ENCODE measurements at places on chromosomes 4 and X. TPM values are rescaled to one million over a fixed set of nuclear protein-coding genes. Genes with fewer than 3 reads are reported as not detected.
A peak's percentile ranks its signal among the peaks of the same experiment; 100 is the strongest.

DNA sequence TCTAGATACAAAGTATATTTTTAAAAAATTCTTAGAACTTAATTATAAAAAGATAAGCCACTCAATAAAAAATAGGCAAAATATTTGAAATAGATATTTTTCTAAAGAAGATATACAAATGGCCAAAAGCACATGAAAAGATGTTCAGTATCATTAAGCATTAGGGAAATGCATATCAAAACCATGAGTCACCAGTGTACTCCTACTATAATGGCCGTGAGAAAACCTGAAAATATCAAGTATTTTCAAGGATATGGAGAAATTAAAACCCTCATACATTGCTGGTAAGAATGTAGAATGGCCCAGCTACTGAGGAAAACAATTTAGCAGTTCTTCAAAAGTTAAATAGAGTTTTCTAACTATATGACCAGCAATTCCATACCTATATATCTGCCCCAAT, 337.9 kb downstream of the CAMK2D start:
- no peak for DNase-seq

- DNase-seq, result no peak
Measured at GRCh38 chr4:2193326-2193725, 48.6 kb downstream of the HAUS3 start.

DNA sequence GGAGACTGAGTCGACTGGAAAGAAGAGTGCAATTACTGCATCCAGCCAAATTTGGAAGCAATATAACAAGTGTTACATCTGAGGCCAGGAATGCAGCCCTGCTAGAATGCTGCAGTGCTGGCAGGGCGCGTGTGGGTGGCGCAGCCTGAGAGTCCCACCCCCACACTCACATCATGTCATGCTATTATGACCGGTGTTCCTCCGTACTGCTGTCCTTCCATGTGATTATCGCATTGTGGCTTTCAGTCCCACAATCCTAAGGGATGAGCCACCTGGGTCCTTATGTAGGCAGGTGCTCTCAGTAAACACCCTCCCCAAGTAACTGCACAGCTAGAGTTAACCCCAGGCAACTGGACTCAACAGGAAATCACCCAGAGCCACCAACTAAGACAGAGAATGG, 122.6 kb upstream of the CPEB2 start:
- peak; percentile 70 for DNase-seq

DNA sequence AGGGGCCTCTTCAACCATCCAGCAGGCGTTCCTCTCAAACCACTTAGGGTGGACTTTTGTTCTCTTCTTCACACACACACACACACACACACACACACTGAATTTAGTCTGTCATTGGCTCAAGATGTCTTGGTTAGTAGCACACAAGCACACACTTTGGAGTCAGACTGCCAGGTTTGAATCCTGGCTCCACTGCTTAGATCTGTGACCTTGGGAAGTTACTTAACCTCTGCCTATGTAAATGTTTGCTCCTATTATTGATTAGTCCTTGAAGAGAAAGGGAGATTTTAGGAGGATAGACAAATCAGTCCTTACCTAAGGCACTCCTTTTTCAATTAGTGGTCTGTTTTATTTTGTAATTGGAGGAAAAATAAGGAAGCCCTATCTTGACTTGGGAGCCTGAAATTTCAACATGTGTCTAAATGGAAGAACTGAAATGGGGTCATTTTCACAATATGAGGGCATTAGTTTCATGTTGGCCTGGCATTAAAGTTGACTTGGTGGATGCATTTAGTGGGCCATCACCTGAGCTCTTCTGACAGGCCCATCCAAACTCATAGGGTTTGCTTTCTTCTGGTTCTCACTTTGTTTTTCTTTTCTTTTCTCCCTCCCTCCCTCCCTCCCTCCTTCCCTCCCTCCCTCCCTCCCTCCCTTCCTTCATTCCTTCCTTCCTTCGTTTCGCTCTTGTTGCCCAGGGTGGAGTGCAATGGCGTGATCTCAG, 13.3 kb upstream of the TMEM131L start:
- no peak for DNase-seq

DNA sequence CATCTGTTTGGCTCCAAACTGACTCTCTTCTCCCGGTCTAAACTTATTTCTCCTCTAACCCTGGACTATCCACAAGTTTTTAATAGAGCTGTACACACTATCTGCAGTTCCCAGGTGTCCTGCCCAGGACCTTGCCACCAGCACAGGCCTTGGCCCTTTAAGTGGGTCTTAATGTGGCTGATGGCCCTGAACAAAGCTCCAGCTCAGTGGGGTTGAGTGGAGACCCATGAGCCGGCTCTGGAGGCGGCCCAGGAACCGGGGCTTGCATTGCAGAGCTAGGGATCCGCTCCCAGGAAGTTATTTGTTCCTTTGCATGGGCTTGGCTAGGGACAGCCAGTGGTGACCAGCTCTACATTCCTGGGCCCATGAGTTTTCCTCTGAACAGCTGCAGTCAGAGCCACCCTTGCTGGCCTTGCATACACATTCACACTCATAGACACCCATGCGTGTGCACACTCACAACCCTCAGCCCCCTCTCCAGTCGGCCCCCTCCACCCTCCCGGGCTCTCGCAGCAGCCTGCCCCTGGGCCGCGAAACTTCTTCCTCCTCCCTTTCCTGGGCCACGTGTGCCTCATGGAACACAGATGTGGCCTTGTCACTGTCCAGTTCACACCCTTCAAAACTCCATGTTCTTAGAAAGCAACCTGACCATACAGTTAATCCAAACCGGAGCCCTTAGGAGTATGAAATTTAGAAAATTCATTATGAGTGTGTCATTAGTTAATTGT, 58.2 kb downstream of the GPR143 start:
- no peak for DNase-seq

GRCh38 chr4:86414686-86415085, 54.8 kb upstream of the MAPK10 start:
- no peak for DNase-seq

DNA sequence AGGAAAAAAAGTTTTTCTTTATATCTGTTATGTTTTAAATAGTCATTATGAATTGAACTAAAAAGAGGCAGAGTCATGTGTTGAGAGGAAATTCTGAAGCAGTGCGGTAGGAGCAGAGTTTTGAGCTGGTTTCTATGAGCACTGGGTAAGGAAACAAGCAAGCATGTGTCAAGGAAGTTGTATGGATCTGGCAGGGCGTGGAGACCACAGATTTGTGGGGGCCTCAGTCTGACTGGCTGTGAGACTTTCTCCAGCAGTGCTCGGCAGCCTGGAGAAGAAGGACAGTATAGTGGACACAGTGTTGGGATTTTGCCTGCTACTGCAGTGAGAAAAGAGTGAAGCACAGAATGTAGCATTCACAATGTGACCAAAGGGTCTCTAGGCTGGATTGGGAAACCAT, 399.1 kb downstream of the INPP4B start:
- no peak for DNase-seq

GRCh38 chr4:36242629-36243354, 1.5 kb downstream of the ARAP2 start:
- no peak for DNase-seq

DNA sequence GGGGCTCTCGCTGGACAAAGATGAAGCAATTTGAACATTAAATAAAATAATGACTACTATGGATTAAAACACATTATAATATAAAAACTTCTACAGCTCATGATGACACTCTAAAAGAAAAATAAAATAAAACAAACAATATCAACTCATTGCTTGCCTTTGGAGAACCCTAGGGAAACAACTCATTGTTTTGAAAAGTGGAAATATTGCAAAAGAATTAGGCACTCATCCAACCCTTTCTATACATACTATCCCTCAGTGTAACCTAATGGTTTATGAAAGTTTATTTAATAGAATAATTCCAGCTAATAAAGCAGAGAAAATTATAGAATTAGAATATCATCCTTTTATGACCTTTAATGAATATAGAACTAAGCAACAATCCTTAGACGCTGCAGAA, 718 bp downstream of the RAB40A start:
- no peak for DNase-seq

GRCh38 chr4:81256059-81256970, 41.3 kb upstream of the PRKG2 start:
- no peak for DNase-seq

GRCh38 chr4:156975686-156976085, 4.1 kb upstream of the PDGFC start:
- no peak for DNase-seq

- no peak for DNase-seq
Measured at GRCh38 chr4:20273793-20274192, 22.1 kb downstream of the SLIT2 start.

GRCh38 chr4:145487631-145488030, 6.0 kb downstream of the SMAD1 start:
- no peak for DNase-seq

GRCh38 chrX:39817754-39818470, 279.8 kb downstream of the BCOR start:
- no peak for DNase-seq

GRCh38 chrX:15744181-15744867, 6.3 kb downstream of the CA5B start:
- no peak for DNase-seq

GRCh38 chr4:78776079-78776728, at the start of gene BMP2K:
Gene BMP2K (plus strand): TSS chr4:78776350. CDS start chr4:78776544, 194 bp downstream.
- DNase-seq, result peak; percentile 85

- no peak for DNase-seq
Measured at GRCh38 chr4:71167083-71167482, 171.7 kb upstream of the SLC4A4 start.

DNA sequence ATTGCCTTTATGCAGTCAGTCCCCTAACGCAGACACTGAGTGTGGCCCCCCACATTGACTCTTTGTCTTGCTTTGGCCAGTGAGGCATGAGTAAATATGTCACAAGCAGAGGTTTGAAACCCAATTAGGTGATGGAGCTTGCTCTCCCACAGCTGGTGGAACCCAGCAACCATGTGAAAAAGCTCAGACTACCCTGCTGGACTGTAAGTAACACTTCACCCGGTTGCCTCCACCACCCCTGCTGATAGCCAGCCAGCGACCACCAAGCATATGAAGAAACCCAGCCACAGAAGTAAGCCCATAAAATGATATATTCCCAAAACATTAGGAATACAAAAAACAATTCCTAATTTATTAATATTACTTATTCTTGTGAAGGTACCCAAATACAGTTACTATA, 21.6 kb upstream of the PDCL2 start:
- DNase-seq, result no peak

- DNase-seq, result peak; percentile 76
Measured at GRCh38 chrX:131763674-131764073, 219.8 kb downstream of the OR13H1 start.

DNA sequence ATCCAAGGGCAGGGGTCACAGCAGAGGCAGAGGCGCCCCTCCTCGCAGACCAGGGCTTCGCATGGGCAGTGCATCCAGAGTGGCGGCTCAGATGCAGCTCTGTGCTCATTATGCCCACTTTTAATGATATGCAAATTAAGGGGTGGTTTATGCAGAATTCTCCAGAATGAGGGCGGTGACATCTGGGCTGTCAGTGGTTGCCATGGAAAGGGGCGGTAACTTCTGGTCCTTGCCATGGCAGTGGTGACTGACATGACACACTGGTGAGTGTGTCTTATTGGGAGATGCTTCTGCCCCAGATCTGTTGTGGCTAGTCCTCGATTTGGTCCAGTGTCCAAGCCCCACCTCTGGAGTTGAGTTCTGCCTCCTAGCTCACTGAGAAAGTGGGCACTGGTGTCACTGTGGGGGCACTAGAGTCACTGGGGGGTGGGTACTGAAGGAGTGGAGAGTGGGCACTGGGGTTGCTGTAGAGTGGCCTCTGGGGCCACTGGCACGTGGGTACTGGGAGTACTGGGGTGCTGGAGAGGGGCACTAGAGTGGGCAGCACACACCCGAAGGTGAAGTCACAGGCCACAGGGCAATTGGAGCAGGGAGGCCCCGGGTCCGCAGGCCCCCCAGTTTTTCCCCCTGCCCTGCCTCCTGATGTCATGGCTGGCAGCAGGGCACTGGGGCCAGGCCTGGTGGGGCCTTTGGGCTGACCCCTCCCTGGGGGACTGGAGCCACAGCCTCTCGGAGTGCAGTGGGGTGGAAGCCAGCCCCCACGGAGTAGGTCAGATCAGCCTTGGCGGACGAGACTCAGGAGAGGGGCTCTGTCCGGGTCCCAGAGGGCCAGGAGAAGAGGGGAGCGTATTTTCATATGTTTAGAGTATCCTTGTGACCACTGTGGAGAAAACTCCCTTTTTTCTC, 98.6 kb upstream of the NKX1-1 start:
- DNase-seq, result no peak

- no peak for DNase-seq
Measured at GRCh38 chr4:10072420-10073017, 44.1 kb downstream of the WDR1 start.

GRCh38 chr4:113905301-113905700, 74.1 kb downstream of the ARSJ start:
- DNase-seq, result no peak

GRCh38 chr4:152099555-152099954, 338.7 kb upstream of the GATB start:
- no peak for DNase-seq

DNA sequence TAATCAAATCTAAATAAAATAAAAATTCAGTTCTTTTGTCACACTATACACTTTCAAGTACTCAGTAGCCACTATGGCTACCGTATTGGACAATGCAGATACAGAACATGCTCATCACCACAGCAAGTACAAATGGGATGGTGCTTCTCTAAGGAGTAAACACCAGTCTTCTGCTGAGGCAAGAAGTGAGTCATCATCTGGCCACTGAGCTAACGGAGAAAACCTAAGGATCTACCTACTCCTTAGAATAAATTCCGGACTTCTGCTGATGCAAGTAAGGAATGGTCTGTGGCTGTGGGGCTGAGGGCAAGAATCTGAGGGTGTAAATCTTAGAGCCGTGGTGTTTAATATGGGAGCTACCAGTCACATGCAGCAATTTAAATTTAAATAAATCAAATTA, 11.3 kb upstream of the RBMXL3 start:
- no peak for DNase-seq

DNA sequence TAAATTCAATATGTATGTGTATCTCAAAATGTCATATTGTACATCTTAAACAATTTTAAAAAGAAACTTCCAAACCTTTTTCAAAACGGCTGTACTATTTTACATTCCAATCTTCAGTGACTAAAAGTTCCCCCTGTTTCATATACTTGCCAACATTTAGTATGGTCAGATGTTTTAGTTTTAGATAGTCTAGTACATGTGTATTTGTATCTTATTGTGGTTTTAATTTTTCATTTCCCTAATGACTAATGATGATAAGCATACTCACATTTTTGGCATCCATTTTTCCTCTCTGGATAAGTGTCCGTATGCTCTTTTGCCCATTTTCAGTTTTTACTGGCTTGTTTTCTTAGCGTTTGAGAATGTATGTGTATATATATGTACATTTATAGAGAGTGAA, 212.2 kb upstream of the MAGEB18 start:
- DNase-seq, result no peak

C4orf51 gene
- not detected for total RNA-seq

FGF5 gene
- total RNA-seq, result 0.05 TPM

POU3F4 gene
- total RNA-seq, result not detected

BEX2 gene
- total RNA-seq, result 9.7 TPM

AFF1 gene
- total RNA-seq, result 79.1 TPM

UBE2D3 gene
- total RNA-seq, result 313 TPM

SOWAHB gene
- 6.3 TPM for total RNA-seq

HSD17B13 gene
- 1.6 TPM for total RNA-seq

S100G gene
- not detected for total RNA-seq

LRIT3 gene
- total RNA-seq, result 0.12 TPM

SMIM10L2A gene
- total RNA-seq, result 6.4 TPM

PAGE1 gene
- total RNA-seq, result not detected

STAP1 gene
- total RNA-seq, result 0.47 TPM

XAGE1B gene
- not detected for total RNA-seq
